ENCODE measurements at places on chromosomes 3 and 15.

- DNase-seq: no peak
Observed at GRCh38 chr15:98614681-98615080, 33.7 kb upstream of the IGF1R start.

DNA sequence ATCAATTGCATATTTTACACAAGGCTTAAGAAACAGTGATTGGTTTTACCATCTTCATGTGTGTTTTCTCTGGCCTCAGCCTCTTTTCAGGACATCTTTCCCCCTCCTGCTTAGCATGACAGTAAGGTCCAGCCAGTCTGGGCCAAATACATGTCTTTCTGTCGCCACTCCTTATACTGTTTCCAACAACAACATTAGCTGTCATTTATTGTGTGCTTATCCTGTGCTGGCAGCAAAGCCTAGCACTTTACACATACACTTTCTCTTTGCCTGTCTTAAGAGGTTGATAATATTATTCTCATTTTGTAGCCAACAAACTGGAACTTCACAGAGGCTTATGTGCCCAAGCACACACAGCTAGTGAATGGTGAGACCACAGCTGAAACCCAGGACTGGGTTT, 37.8 kb downstream of the B3GALNT1 start:
- no peak for DNase-seq

- no peak for DNase-seq
Observed at GRCh38 chr15:80679804-80680175, 15.3 kb upstream of the ABHD17C start.

DNA sequence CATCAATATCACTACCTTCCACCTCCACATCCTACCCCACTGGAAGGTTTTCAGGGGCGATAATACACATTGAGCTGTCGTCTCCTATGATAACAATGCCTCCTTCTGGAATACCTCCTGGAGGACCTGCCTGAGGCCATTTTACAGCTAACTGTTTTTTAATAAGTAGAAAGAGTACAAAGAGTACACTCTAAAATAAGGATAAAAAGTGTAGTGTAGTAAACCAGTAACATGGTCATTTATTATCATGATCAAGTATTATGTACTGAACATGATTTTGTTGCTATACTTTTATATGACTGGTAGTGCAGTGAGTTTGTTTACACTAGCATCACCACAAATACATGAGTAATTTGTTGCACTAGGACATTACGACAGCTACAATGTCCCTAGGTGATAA, 46.6 kb upstream of the SSR3 start:
- DNase-seq: no peak

DNA sequence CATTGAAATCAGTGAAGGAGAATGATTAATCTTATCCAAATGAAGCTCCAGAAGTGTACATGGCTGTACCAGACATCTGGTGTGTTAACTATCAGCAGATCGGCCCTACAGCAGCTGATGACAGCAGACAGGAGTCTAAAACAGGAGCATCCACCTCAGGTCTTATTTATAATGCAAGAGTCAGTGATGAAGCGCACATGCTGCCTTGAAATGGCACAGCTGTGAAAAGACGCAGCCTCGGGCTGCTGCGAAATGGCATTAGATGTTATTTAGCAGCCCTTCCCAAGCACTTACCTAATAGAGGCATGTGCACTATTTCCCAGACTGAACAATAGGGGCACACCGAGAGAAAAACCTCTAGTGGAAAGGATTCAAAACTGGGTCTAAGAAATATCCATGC, 472.3 kb upstream of the CBLB start:
- DNase-seq: no peak

- peak; percentile 80 for DNase-seq
Observed at GRCh38 chr3:182092662-182093262, 381.0 kb downstream of the SOX2 start.

DNA sequence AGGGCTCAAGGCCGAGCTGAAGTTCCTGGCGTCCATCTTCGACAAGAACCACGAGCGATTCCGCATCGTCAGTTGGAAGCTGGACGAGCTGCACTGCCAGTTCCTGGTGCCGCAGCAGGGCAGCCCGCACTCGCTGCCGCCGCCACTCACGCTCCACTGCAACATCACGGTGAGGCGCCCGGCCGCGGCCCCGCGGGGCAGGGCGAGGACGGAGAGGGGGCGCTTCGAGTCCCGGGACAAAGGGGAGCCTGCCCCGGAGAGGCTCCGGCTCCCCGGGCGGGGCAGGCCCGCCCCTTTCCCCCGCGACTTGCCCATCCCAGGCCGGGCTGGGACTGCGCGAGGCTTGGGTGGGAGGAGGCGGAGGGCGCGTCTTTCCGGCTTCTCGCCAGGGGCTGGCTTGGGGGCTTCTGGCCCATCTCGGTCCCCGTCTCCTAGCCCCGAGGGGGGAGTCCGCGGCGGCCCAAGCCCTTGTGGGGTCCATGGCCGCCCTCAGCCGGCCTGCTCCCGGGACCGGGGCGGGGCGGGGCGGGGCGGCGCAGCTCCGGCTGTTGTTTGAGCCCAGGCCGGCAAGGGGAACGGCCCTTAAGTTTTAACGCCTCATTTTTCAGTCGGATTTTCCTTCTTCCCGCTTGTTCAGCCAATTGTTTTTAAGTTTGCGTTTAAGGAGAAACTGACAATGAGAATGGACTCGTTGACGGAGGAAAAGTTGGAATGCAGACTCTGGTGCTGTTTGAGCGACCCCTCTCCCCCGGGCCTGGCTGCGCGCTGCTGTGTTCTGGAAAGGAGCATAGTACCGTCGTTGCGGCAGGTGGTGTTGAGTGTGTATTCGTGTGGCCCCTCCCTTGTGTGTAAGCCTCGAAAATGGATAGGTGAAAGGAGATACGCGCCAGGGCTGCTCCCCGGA, 683 bp downstream of the UBE2Q2 start:
- peak; percentile 28 for DNase-seq

GRCh38 chr3:10602769-10603768, 97.7 kb upstream of the ATP2B2 start:
- DNase-seq: no peak

GRCh38 chr3:11379238-11379823, 107.1 kb downstream of the ATG7 start:
- no peak for DNase-seq

DNA sequence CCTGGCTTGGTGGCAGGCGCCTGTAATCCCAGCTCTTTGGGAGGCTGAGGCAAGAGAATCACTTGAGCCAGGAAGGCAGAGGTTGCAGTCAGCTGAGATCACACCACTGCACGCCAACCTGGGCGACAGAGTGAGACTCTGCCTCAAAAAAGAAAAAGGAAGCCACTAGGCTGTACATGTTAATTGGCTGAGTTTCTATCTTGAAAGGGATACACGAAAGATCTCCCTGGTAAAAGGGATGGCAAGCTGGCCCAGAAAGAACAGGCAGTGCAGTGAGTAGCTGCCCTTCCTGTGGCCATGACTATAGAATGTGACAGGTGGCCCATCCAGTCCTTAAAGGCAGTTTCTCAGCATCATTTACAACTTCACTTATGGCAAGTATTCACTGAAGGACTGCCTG, 12.3 kb downstream of the LRIG1 start:
- no peak for DNase-seq

DNA sequence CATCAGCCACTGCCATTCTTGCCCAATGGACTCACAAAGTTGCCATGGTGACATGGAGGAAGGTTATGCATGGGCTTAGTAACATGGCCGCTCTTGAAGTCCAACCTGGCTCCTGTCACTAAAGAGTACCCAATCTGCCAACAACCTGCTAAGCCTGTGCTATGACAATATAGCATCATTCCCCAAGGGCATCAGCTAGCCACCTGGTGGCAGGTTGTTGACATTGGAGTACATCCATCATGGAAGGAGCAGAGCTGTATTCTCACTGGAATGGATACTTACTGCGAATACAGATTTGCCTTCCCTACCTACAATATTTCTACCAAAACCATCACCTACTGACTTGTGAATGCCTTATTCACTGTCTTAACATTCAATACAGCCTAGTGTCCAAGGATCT, 138.9 kb upstream of the RORA start:
- no peak for DNase-seq

GRCh38 chr15:45276831-45277230, 24.8 kb downstream of the SLC28A2 start:
- DNase-seq: peak; percentile 14

- DNase-seq: no peak
Observed at GRCh38 chr3:51375571-51375970, 9.5 kb upstream of the MANF start.

DNA sequence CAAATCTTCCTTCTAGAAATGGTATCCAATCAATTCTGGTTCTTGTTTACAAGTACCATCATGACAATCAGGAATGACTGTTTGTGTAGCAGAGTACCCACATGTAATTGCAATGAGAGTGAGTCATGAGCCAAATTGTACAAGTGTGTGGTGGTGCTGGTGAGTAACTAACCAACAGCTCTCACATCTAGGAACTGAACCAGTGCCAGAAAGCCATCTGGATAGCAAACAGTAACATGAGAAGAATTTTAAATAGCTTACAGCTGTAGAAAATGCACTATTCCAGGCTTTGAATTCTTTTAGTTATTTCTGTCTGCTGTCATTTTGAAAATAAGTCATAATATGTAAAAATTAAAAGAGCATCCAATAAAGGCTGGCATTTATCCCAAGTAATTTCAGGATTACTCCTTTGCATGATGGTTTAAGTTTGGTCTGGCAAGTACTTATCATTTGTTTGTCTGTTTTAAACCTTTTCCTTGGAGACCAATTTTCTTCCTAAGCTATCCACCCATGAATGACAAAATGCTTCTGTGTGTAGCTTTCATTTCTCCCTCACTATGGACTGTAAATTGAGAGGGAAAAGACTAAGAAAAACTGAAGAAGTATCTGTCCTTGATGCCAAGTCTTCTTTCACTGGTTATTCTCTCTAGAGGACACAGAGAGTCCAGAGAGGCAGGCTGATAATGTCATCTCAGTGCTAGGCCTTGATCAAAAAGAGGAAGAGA, 60.0 kb downstream of the PIK3CB start:
- peak; percentile 76 for DNase-seq

DNA sequence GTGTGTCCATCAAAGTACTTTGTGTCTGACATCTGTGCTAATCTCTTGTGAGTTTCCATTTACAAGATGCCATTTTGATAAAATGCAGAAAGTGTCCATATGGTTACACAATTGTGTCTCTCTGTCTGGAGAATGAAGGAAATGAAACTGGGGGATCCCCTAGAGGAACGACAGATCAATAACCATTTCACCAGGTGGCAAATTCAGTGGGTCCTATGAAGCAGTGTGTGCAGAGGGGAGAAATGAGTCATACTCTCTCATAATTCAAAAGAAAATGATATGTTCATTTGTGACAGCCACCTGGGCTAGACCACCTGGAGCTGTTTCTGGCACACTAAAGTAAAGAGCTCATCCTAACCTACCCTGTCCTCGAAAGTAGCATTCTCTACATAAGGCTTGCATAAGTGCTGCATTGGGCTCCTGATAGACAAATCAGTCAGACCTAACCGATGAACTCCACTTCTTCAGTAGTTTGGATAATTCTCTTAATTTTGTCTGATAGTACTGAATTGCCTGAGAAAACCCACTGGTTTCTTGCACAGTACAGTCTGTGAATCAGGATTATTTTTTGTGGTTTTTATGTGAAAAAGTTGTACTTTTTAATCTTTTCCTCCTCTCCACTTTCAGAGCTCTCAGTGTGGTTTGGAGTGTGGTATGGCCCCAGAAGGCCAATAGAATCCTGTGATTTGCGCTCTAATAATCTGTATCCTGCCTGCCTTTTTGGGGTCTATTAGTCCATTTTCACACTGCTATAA, 10.3 kb upstream of the CD47 start:
- DNase-seq: no peak

DNA sequence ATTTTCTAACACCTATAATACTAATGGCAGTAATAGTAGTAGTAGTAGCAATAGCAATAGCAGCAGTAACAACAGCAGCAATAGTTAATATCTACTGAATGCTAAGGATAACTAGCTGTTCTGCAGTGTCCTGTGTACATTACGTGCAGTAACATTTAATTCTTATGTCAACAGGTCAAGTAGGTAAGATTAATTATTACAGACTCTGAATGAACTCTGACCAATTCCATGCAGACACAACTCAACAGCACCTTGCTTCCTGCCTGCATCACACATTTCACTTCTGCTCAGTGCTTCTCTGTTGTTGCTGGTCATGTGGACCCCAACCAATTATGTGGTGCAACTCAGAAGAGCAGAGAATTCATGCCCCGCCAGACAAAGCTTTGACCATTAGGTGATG, 39.9 kb upstream of the ARHGEF26 start:
- DNase-seq: no peak

DNA sequence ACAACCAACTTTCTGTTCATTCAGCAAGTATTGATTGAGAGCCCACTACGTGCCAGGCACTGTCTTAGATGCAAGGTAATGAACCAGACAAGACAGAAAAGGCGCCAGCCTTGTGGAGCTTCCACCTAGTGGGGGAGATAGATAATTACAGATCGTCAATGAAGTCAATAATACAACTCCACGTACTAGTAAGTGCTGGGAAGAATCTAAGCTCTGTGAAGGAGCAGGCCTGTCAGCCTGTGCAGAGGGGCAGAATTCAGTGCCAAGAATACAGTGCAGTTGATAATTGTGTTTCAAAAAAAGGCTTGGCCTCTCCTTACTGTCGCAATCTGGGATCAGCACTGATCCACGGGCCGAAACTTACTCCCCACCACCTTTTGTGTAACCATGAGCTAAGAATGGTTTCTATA, 186.3 kb downstream of the FEZF2 start:
- peak; percentile 21 for DNase-seq

DNA sequence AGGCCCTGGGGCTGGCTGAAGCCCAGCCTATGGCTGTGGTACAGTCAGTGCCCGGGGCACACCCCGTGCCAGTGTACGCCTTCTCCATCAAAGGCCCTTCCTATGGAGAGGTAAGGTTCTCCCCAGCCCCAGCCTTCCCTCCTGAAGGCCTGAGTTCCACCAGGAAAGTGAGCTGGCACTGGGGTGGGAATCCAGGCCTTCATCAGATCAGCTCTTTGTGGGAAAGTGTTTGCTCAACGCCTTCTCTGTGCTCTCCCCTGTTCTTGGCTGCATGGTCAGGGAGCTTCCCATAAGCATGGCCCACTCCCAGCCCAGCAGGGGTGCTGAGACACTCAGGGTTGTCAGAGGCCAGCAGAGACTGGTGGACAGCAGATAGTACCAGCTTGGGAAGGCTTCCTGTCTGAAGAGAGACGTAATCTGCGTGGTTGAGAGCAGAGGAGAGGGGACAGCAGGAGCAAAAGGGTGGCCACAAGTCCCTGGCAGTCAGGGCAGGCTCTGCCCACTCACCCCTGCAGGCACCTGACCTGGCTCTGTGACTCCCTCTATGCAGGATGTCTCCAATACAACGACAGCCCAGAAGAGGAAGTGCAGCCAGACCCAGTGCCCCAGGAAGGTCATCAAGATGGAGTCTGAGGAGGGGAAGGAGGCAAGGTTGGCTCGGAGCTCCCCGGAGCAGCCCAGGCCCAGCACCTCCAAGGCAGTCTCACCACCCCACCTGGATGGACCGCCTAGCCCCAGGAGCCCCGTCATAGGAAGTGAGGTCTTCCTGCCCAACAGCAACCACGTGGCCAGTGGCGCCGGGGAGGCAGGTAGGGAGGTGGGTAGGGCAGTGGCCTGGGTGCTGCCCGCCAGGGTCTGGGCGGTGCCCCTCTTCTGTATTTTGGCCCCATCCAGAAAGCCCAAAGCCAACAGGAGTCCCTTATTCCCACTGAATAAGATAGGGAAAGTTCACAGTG, 38.4 kb downstream of the PML start:
- no peak for DNase-seq
